RWPE1 (cell line): ENCODE measurements at places on chromosomes 13 and 19.

- no peak for DNase-seq
These were observed 30.0 kb upstream of the PCDH17 start for GRCh38 chr13:57601536-57601935.

- DNase-seq, result no peak
These were observed 74.6 kb upstream of the NPAS1 start for GRCh38 chr19:46944918-46945628.

- peak; percentile 67 for DNase-seq
These were observed 18.0 kb downstream of the SLC5A5 start for GRCh38 chr19:17889609-17890214.

DNA sequence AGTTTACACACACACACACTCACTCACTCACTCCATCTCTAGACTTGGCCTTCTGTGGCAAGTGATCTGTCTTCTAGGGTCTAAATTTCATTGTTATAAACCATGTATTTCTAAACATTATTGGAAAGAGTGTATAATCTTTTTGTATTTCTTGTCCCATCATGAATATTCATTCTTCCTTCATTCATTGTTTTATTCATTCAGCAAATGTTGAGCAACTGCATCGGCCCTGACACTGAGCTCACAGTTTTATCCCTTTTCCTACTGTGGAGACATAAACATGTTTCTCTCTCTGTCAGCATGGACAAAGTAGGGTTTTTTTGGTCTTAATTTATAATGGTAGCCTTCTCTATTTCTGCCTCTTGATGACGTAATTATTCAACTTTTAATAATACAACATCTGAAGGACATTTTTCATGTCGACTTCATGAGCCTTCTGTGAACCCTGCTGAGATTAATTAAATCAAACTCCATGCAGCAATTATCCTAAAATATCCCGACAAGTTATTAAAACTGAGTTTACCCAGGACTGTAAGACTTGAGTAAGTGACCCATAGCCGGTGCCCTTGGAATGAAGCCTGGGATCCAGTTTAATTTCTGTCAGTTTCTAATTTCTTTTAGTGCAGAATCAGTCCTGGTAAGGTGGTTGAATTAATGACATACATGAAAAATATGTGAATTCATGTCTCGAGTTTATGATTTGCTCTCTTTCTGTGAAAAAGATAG, 7.3 kb downstream of the SPATA13 start:
- no peak for DNase-seq

- no peak for DNase-seq
These were observed 23.5 kb upstream of the CCL25 start for GRCh38 chr19:8028951-8029491.

DNA sequence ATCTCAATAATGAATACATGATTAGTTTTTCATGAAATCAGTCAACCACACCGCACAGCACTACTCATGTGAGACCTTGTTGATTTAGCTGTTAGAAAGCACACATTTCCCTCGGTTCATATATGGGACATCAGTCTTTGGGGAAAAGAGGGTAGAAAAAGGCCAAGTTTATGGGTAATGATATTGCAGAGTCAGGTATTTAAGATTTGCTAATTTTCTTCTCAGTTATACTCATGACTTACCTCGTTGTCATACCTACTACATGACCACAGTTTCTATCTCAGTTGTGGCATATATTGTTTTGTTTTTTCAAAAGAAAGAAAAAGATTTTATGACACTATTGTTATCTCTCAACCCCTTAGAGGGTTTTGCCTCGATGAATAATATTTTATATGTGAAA, 165.6 kb downstream of the POU4F1 start:
- DNase-seq, result no peak

DNA sequence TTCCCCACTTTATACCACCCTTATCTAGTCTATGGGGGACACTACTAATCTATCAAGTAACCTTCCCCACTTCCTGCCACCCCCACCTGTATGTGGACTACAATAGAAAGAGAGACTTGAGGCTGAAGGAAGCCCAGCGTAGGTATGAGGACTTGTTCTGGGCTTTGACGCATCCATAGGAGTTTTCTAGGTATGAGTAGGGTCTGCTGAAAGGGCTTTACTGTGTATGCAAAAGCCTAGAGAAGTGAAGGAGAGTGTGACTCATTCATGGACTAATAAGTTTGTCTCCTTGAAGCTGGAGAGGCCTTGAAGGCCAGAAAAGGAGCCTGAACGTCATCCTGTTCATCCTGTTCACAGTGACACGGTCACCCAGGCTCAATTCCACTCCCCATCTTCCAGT, 21.8 kb downstream of the TINCR start:
- DNase-seq, result no peak
